ENCODE measurements at places on chromosomes 6 and 20.

- DNase-seq = no peak
Observed at GRCh38 chr6:155611742-155612141, 156.1 kb upstream of the NOX3 start.

DNA sequence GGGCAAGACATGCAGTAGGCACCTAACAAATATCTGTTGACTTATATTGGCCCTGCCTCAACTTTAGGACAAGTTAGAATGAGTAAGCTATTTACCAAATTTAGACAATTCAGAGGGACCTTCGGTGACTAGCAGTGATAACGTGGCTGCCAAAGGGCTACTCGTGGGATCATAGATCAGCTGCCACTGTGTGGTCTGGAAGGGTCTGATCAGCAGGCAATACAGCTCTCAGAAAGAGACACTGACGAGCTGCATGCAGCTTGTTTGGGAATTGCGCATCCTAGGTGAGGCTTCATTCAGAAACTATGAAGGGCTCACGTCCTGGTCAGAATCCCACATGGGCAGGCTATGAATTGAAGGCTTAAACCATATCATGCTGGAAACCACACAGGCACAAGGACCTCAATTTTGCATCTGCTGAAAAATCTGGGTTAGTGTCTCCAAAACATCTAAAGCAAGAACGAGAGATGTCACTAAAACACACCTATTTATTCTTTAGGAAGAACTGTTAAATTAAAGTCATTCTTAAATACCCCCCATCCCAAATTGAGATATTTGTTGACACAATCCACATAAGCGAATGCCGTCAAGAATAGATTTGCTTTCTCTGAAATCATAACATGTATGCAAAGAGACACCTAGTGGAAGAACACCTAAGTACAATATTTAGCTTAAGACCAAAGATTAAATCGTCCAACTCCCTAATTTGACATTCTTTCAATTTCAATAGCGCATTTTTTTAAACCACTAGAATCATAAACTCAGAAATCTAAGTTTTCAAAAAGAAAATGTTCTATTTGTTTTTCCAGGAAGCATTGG is 79.6 kb downstream of the IPCEF1 start:
- DNase-seq = no peak

- DNase-seq = no peak
Observed at GRCh38 chr6:106790149-106790770, 160.9 kb downstream of the QRSL1 start.

DNA sequence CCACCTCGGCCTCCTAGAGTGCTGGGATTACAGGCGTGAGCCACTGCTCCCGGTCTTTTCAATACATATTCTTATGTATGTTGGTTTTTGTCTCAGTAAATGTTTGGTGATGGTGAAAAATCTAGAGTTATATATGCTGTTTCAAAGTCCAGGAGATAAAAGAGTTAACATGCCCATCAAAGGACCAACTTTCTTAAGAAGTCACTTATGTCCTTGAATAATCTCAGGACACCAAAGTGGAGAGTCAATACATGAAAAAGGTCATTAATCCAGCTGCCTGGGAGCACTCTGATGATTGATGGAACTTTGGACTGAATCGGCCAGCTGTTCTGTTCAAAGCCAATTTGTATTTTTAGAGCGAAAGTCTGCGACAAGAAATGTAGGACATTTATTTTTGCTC is 59.8 kb upstream of the HDAC2 start:
- no peak for DNase-seq

- DNase-seq = no peak
Observed at GRCh38 chr6:47132724-47133123, 90.6 kb upstream of the ADGRF1 start.

DNA sequence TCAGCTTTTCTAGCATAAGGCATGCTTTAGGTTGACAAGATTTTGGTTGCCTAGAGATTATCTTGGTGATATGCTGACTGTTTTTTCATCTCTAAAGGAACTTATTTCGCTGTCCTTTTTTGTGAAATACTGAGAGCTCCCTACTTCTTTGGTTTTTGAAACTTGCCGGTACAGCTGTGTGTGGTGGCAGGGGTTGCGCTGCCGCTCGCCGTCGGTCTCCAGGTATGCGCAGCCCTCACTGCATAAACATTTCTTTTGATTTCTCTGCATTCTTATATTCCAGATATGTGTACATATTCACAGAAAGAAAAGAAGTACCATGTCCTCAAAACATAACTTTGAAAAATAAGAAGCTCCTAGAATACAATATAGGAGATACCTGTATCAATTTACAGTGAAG is 106.4 kb upstream of the SYNDIG1 start:
- no peak for DNase-seq

GRCh38 chr6:83867527-83868161 is 8.2 kb downstream of the CYB5R4 start:
- no peak for DNase-seq

GRCh38 chr6:15308435-15309213 is 62.8 kb downstream of the JARID2 start:
- no peak for DNase-seq

GRCh38 chr6:159522877-159523547 is 170.0 kb downstream of the SOD2 start:
- no peak for DNase-seq

- DNase-seq = no peak
Observed at GRCh38 chr20:51812861-51813260, 10.5 kb upstream of the SALL4 start.

GRCh38 chr20:35892871-35893270 is 61.4 kb downstream of the SCAND1 start:
- no peak for DNase-seq

- no peak for DNase-seq
Observed at GRCh38 chr6:85966828-85967227, 324.1 kb upstream of the SYNCRIP start.

- no peak for DNase-seq
Observed at GRCh38 chr6:53513519-53513966, 31.4 kb downstream of the GCLC start.

DNA sequence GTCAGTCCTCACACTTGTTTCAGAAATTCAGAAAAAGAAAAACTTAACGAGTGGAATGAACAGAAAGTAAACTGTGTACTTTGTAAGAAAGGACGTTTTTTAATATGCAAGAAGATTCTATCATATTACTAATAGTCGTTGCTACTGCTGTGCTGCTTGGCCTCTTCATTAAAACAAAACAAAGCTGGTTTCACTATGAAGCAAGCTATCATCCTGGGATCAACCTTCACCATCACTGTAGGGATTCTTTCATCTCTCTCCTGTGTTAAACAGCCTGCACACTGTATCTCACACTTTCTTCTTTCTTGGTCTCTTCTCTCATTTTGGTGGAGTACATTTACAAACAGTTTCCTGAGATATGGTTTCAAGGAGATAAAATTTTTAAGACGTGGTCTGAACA is 284.2 kb downstream of the BTBD9 start:
- no peak for DNase-seq

DNA sequence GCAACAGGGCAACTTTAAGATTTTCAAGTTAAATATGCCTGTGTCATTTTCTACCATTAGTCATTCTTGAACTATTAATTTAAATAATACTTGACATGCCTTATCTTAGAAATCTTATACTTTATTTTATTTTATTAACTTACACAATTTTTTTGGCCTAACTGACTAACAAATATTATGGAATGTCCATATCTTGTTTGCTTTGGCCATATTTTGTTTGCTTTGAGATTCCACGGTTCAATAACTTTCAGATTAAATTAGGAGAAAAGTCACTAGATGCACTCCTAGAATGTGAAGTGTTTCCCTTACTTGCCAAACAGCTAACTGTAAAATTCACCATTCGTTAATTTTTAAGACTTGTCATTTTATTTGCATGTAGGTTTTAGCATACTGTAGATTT is 684.0 kb upstream of the MANEA start:
- DNase-seq = no peak

DNA sequence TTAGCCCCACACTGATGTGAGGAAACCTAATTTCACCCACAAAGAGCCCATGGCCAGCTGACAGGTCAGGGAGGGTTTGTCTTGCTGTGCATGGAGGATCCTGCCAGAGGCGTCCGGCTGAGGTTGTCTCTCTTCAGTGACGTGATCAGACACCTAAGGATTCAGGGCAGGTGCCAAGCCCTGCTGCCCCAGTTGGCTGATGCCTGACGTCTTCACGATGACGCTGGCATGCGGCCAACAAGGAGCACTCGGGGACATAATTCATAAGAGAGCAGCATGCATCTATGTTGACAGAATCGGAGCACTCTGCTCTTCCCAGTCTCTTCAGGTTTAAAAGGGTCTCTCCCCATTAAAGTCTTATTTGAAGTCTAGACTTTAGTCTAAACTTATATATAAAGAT is 47.8 kb downstream of the PSMB1 start:
- DNase-seq = no peak

- DNase-seq = no peak
Observed at GRCh38 chr6:51350308-51350904, 531.7 kb downstream of the TFAP2B start.

GRCh38 chr20:25038103-25038410 is 19.9 kb downstream of the ACSS1 start:
- DNase-seq = no peak

- DNase-seq = no peak
Observed at GRCh38 chr20:33830371-33830770, 19.2 kb downstream of the CHMP4B start.

DNA sequence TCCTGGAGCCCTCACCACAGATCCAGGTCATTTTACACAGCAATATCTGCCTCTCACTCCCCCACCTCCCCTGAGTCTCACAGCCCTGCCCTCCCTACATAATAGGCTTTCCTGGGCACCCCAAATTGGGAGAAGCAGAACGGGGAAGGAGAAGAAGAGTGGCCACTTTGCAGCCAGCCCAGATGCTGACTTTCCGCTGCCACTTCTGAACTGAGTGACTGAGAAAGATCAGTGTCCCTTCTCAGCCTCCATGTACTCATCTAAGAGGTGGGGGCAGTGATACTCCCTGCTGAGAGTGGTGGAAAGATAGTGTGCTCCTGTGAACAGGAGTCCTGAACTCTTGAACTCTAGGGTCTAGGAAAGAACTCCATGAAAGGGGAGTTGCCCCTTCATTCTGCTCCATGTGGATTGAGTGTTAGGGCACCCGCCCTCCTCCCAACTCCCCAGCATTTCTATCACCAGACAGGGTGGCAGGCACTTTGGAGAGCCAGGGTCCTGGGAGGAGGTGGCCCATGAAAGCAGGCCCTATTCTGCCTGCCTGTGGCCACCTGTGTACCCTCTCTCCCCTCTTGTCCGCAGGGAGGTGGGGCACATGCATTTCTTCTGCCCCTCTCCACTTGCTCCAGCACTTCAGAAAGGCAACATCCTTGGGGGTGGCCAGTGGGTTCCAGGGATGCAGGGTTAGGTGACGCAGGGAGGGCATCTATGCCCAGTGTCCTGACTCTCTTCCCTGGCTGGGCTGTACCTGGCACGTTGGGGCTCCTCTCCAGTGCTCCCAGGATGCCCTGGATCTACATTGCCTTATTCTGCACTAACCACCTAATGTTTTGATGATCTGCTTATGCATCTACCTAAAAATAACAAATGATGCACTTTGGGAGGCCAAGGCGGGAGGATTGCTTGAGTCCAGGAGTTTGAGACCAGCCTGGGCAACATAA is 38.3 kb upstream of the MRPS18A start:
- DNase-seq = no peak

GRCh38 chr6:137977206-137977605 is 110.1 kb downstream of the TNFAIP3 start:
- DNase-seq = no peak

- DNase-seq = peak; percentile 65
Observed at GRCh38 chr6:98832284-98833056, 1.9 kb upstream of the POU3F2 start.

GRCh38 chr6:98871057-98871456 is 36.7 kb downstream of the POU3F2 start:
- no peak for DNase-seq

All from dorsolateral prefrontal cortex (tissue), 122 donors.